ENCODE measurements at places on chromosomes 12 and 14. TPM values are rescaled to one million over a fixed set of nuclear protein-coding genes. Genes with fewer than 3 reads are reported as not detected.

GRCh38 chr14:24938593-24938992 lies 111.4 kb downstream of the STXBP6 start:
- no peak for DNase-seq

DNA sequence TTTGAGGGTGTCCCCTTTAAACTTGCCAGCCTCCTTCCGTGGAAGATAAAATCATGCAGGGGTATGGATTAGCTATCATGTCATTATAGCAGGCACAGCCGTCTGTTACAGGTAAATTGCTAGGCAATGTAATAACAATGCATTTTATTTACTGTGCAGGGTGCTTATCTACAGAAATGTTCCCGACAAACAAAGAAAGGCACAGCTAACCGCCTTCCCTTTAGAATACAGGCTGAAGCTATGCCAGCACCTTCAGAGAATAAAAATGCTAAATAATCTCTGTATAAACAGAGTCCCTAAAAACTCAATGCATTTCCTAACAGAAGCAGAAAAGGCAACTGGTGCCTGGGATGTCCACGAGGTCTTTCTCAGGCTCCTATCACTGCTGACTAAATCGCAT lies 239.2 kb downstream of the SPTSSA start:
- DNase-seq: no peak

DNA sequence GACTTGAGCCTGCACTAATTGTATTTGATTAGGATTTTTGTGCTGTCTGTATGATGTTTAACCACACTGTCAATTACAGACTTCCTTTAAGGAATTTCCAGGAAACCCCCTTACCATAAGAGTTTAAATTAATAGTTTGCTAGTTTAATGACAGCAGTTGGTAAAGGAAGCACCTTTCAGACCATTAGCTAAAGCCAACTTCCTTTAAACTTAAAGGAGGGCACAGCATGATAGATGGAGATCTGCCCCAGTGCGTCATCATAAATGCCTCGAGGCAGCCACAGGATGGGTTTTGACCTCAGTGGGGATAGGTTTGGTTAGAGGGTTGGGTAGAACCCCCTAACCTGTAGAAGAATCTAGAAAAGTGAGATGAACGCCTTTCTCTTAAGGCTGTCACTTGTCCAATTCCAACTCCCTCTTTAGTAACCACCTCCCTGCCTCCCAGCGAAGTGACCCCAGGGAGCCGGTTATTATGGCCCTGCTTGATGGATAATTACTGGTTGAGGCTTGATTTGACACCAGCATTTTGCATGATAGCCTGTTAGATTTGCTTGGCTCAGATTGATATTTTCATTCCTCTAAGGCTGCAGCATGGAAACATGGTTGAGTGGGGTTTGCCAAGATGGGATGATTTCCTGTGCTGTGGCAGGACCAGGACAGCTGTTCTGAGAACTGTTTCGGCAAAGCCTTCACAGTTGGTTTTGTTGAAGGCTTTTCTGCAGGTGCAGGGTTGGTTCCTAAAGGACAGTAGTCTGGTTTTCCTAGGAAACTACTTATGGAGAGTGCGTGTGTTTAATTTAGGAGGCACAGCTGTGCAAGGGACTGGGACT lies 62.7 kb downstream of the CHST11 start:
- no peak for DNase-seq

DNA sequence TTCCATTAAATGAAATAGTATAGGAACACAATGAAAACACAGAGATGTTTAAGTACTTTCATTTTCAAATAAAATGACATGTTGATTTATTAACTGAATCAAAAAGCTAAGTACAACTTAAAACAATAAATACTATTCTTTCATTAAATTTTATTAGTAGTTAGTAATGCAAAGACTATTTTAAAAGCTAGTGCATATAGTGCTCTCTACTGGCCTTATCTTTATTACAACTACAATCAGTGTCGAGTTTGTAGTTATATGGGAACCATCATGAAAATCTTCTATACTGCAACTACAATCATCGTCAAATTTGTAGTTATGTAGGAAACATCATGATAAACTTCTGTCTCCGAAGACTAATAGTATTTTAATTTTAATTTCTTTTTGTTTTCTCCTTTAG lies 8.9 kb upstream of the LIN7A start:
- no peak for DNase-seq

Gene RASSF8
- polyA plus RNA-seq: 92.5 TPM

DNA sequence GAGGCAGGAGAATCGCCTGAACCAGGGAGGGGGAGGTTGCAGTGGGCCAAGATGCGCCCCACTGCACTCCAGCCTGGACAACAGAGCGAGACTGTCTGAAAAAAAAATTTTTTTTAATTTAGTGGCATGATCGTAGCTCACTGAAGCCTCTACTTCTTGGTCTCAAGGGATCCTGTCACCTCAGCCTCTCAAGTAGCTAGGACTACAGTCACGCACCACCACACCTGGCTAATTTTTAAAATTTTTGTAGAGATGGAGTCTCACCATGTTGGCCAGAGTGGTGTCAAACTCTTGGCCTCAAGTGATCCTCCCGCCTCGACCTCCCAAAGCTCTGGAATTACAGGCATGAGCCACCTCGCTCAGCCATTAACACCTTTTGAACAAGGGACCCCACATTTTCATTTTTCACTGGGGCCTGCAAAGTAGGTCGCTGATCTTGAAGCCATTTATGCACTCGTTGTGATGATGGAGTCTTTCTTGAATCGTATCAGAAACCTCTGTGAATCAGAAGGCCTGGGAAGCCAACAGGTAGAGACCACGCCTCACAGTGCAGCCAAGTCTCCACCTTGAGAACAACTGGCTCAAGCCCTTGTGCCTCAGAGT lies 5.9 kb downstream of the HCAR1 start:
- no peak for DNase-seq

Gene NRXN3
- 6.7 TPM for polyA plus RNA-seq

DNA sequence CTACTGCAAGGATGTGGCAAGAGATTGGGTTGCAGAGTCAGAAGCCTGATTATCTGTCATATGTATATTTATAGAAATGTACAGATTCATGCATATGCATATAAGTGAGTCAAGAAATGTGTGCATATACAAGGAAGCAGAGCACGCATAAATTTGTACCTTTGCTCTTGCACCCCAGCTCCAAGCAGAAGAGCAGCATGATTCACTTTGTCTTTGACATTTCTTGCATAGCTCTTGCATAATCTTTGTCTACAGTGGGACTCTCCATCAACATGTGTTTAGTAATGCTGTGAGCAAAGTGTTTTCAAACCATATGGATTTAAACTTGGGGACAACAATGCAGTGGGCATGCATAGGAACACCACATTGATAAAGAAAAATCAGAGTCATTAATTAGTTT lies 330.7 kb upstream of the DCN start:
- DNase-seq: no peak

- no peak for DNase-seq
Observed at GRCh38 chr14:56959869-56960268, 149.6 kb upstream of the OTX2 start.

DNA sequence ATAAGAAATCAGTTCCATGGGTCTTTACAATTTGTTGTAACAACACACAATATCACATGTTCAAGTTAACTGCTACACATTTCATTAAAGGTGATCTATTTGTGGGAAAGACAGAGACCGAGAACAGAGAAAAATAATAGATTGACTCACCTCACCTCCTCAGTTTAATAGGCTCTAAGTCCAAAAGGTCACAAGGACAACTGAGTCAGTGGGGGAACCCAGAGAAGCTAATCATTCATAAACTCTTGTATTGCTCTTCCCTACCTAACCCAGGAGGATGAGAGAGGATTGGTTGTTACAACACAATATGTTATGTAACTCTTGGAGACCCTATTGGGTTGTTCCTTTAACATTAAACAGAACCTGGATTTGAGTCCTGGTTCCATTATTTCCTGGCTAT lies 72.2 kb upstream of the CRY1 start:
- DNase-seq: no peak

DNA sequence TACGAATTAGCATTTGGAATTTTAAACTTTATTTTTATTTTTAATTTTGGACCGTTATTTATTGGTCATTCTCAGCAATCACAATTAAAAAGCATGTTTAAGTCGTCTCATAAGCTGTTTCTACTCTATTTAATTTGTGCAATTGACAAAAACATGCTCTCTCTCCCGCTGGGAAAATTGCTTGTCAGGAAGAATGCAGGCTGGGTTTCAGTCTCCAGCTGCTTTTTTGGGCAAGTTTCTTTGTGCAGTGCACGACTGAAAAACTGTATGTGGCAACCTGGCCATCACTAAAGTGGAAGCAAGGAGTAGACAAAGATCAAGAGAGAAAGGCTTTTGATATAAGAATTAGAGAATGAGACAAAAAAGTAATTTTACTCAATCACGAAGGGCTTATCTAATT lies 941.5 kb upstream of the MDGA2 start:
- DNase-seq: no peak

GRCh38 chr14:64281805-64282204 lies 12.4 kb downstream of the ESR2 start:
- no peak for DNase-seq

Gene E2F7
- polyA plus RNA-seq: 6.5 TPM

Gene PTMS
- polyA plus RNA-seq: 577 TPM

Gene HOXC10
- polyA plus RNA-seq: 68.8 TPM

DNA sequence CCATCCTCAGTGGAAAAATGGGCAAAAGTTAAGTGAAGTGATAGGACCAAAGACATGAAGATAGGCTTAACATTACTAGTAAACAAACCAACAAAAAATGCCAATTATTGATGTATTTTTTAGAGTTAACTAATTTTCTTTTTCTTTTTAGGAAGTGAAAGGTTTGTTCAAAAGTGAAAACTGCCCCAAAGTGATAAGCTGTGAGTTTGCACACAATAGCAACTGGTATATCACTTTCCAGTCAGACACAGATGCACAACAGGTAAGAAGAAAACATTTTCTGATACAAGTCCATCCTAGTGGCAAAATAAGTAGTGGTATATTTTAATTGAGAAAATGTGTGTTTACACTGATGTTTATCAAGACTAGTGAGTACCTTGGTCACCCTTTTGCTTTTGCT lies 39.6 kb downstream of the LARP4 start:
- DNase-seq: no peak

All from right renal cortex interstitium (tissue), 3 donors.